ENCODE measurements at places on chromosomes 2 and 18. TPM values are rescaled to one million over a fixed set of nuclear protein-coding genes. Genes with fewer than 3 reads are reported as not detected.

DNA sequence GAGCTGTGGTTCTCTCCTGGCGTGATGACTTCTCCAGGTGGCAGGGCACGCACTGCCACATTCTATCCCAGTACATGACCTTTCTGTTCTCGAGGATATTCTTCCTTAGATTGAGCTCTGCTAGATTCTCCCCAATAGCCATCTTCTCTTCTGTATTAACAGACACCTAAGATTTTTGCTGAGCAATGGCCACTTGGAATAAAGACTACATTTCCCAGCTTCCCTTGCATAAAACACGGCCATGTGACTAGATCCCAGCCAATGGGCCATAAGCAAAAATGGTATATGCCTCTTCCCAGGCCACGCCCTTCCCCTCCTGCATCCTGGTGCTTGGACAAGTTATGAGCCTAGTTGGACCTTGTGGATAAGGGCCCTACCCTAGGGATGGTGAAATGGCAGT lies 82.1 kb downstream of the EIF2AK3 start:
- DNase-seq = no peak

GRCh38 chr2:199495147-199495546 lies 37.4 kb upstream of the SATB2 start:
- DNase-seq = no peak

DNA sequence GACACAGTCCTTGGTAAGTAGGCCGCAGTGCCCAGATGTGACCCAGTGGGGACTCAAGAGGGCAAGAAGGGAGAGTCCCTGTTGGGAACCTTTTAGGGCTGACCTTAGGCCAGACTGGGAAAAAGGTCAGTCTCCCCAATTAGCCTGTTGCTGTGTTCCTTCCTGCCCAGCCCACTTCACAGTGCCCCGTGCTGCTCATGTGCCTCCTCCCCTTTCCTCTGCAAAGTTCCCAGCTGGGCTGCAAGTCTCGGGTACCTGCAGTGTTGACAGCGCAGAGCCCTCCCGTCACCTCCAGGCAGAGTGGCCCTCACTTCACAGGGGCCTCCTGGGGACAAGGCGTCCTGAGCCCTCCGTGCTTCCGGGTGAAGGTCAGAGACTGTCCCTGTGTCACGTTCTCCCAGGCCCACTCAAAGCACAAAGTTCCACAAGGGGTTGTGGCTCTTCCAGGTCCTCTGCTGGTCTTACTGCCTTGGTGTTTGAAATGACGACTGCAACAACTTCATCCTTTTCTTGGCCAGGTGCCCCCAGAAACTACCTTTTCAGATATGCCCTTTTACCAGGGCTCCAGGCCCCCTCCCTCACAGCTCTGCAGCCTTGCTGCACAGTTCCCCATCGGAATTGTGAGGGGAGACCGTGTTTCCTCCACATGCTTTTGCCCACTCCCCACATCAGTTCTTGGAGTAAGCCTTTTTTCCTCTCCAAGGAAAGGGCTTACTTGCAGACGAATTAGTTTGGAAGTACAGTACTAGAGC lies 225.8 kb downstream of the ALPK2 start:
- no peak for DNase-seq

DNA sequence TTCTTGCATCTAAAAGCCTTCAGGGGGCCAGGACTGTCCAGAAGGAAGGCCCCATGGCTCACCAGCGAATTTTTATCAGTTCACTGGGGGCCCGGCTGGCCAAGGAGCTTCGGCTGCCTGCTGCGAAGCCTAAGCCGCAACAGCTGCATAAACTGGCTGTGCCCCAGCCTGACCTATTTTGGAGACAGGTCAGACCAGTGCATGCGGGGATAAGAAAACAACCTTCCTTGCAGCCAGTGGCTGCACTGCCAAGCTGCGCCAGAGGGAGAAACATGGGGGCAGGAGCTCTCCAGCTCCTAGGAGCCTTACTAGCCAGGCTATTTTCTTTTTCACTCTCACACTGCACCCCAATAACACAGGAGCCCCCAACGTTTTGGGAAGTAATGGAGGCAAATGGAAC lies 15.2 kb downstream of the PAX3 start:
- no peak for DNase-seq

DNA sequence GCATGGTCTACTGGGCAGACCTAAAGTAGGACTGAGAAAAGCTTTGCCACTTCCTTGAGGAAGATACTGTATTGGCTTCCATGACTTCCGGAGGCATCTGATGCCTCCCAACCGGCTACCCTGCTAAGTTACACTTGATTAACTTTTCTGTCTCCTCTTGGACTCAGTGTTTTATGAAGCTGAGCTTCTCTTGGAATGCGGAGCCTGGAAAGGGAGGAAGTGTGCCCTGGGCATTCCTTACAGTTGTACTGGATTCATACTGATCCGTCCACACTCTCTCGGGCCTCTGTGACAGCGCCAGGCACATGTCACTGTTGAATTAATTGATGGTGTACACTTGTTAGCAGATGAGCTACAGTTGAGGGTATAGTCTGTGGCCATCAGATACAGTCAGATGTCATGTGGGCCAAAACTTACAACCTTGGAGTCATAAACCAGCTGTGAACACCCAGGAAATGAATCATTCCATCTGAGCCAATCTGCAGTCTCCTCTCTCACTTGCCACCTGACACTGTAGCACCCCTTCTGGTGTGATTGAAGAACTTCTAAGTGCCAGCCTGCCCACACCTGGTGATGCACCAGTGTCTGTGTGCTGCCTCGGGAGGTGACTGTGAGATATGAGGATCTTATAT lies 122.5 kb downstream of the FHOD3 start:
- DNase-seq = no peak

- no peak for DNase-seq
Observed at GRCh38 chr18:30491815-30492551, 550.6 kb downstream of the DSC3 start.

KIAA2012 gene
- not detected for total RNA-seq

All from osteocyte (in vitro differentiated cells).